Endodermal cell (in vitro differentiated cells): ENCODE measurements at places on chromosomes 1 and 21. TPM values are rescaled to one million over a fixed set of nuclear protein-coding genes. Genes with fewer than 3 reads are reported as not detected.

Gene CELA3B
- total RNA-seq = not detected in 2 replicates

Gene ITLN2
- total RNA-seq = 15.8 to 29.7 TPM (median 29.0 TPM) in 3 replicates

Gene MPL
- total RNA-seq = 0.32 to 1.2 TPM (median 0.56 TPM) in 3 replicates

Gene TMEM82
- 3.2 to 4.9 TPM (median 4.7 TPM) in 3 replicates for total RNA-seq

Gene OR2T33
- total RNA-seq = 0.36 TPM in 1 of 3 replicates, not detected in the others

Gene ADGRL4
- total RNA-seq = 0.16 to 0.44 TPM (median 0.44 TPM) in 3 replicates

Gene GJC2
- total RNA-seq = 0.47 and 0.53 TPM in 2 replicates

Gene PPP1R15B
- total RNA-seq = 44.8 and 46.2 TPM in 2 replicates

Gene NGF
- total RNA-seq = 0.38 to 0.70 TPM in 2 of 3 replicates, not detected in the other

Gene STYXL2
- total RNA-seq = 0.33 to 5.2 TPM (median 4.0 TPM) in 3 replicates

Gene ZNF648
- total RNA-seq = 0.29 TPM in 2 replicates

Gene IL23R
- not detected in 3 replicates for total RNA-seq

Gene SPATA46
- total RNA-seq = not detected in 3 replicates

Gene TMEM269
- total RNA-seq = 0.26 to 0.66 TPM (median 0.36 TPM) in 3 replicates

Gene CZIB
- total RNA-seq = 48.0 to 74.2 TPM (median 70.7 TPM) in 3 replicates

- peak; percentile 68 for DNase-seq
Observed at GRCh38 chr1:5831600-5832335, 160.5 kb downstream of the NPHP4 start.

- no peak for DNase-seq
Observed at GRCh38 chr21:15370462-15370975, 305.7 kb upstream of the NRIP1 start.

GRCh38 chr1:35838693-35839245 lies 31.0 kb downstream of the AGO4 start:
- no peak for DNase-seq

GRCh38 chr21:44427241-44428120 lies 27.8 kb upstream of the LRRC3 start:
- peak; percentile 44 for DNase-seq

GRCh38 chr1:225945564-225945963 lies 4.5 kb upstream of the LEFTY2 start:
- DNase-seq = peak; percentile 92

DNA sequence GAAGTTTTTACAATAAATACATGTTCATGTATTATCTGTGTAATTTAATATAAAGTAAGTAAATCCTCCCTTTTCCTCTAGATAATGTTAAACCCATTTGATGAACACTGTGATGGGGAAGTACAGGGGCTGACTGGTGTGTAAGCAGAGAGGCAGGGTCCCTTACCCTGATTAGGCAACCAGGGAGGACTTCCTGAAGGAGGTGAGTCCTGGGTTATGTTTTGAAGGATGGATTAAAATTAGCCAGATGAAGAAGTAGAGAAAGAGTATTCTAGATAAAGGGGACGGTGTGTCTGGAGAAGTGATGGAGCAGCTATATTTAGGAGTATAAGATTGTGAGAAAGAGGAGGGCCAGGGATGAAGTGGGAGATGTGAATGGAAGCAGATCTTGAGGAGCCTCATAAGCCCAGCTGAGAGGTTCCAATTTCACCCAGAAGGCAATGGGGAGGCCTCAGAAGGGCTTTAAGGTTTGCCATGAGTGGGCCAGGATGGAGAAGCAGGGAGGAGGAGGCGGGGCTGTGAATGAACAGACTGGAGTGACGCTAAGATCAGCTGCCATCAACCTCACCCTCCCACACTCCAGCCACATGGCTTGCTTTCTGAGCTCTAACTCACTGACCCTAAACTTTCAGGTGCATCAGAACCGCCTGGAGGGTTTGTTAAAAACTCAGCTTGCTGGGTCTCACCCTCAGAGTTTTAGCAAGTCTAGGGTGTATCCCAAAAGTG lies 30.9 kb upstream of the ID3 start:
- DNase-seq = no peak

- DNase-seq = no peak
Observed at GRCh38 chr1:100612540-100612939, 74.6 kb downstream of the GPR88 start.

- no peak for DNase-seq
Observed at GRCh38 chr1:25871704-25872494, 3.6 kb downstream of the PAQR7 start.

GRCh38 chr1:239718997-239719628 lies 332.7 kb downstream of the CHRM3 start:
- DNase-seq = no peak

GRCh38 chr1:54409156-54410142 lies 3.3 kb upstream of the SSBP3 start:
- peak; percentile 87 for DNase-seq

GRCh38 chr1:17648457-17649145 lies 106.5 kb upstream of the ACTL8 start:
- no peak for DNase-seq

DNA sequence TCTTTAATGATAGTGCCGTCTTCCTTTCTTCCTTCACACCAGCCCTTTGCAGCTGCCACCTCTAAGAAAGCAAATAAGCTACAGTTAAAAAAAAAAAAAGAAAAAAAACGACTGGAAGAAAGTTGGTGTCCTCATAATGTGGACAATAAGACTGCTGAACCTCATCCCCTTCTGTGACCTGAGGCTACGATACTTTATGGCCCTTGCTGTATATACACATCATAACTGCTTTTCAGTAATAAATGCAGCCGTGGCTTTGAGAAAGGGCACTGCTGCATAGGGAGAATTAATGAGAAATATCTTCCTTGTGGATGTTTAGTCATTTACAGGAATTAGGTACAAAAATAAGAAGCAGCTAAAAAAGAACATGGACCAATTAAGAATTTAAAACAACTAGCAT lies 333.8 kb upstream of the ADGRL2 start:
- DNase-seq = no peak

DNA sequence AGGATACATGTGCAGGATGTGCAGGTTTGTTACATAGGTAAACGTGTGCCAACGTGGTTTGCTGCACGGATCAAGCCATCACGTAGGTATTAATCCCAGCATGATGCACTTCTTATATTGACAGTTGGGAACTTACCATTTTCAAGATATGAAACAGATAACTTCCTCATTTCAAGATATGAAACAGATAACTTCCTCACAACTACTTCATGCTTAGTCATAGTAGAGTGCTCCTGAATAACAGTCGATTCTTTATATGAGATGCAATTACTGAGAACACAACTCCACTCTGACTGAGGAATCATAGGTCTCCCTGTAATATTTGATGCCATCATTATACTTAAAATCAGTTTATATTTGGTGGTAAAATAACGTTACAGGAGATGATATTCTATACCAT lies 1124.3 kb downstream of the AMY1C start:
- DNase-seq = no peak

- no peak for DNase-seq
Observed at GRCh38 chr1:116254776-116255175, 118.3 kb upstream of the ATP1A1 start.

DNA sequence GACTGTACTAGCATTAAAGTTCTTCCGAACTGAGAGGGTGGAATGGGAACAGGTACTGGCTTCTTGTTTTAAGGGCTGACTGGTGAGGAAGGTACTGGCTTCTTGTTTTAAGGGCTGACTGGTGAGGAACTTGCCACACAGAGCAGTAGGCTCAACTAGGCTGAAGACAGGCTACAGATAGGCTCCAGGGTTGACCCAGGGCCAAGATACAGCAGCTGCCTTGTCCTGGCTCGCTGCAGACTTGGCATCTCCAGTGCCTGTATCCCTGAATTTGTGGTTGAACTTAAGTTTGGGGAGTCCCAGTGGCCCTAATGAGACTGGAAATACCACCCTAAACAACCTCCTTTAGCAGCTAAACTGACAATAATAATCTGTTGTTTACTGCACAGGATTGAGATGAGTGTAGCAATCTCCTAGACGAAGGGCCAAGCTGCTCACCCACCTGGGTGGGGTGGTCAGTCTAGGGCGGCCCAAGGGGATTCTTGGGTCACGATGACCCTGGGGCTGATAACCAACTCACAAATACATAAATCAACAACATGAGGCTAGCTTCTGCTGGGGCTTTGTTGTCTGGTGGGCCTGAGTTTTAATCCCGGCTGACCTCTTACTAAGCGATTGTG lies 227.1 kb downstream of the DISC1 start:
- DNase-seq = no peak

DNA sequence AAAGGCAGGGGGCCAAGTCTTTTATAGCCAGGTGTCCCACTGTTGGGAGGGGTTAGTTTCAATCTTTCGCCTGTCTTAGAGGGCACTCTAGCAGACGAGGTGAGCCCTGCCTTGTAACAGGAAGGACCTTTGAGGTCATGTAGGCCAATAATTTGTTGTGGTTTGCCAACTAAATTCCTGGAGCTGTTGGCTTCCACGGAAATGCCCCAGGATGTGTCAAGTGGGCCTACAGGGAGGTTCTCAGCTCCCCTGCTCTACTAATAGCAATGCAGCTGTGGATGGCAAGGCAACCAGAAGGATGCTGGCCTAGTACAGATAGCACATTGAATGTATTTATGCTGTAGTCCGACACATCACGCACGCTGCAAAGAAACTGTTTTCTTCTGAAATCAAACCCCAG lies 22.3 kb upstream of the CASQ2 start:
- DNase-seq = no peak

DNA sequence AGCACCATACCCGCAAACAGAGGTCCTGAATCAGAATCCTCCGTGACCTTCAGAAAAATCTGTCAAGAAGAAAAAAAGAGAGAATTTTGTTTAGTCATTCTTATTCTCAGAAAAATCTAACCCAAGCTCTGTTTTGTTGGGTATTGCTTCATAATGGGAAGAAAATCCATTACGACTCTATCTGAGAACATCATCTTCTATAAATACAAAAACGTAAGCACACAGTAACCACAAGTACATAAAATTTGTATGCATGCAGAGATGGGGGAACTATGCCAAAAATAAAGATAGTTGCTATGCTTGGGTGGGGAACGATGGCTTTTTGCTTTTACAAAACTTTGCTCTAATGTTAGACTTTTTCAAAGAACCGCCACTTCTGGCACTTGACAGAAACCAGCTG lies 84.2 kb downstream of the ABCA4 start:
- no peak for DNase-seq

GRCh38 chr1:221863635-221864034 lies 121.7 kb upstream of the DUSP10 start:
- no peak for DNase-seq
